Parietal lobe (tissue), 2 donors: ENCODE measurements at places on chromosomes 5 and 9. TPM values are rescaled to one million over a fixed set of nuclear protein-coding genes. Genes with fewer than 3 reads are reported as not detected.

Gene TGFBI
- total RNA-seq = 2.8 TPM

Gene CARTPT
- 0.63 TPM for total RNA-seq

Gene SLCO6A1
- 0.31 TPM for total RNA-seq

Gene CTXN3
- total RNA-seq = 0.63 TPM

Gene FBXL7
- 5.0 TPM for total RNA-seq

Gene DOCK2
- total RNA-seq = 6.3 TPM

Gene MYORG
- total RNA-seq = 6.6 TPM

Gene HARS2
- 47.9 TPM for total RNA-seq

Gene CENPP
- total RNA-seq = 11.3 TPM

Gene BARHL1
- total RNA-seq = not detected

Gene MSMP
- total RNA-seq = not detected

Gene SLC45A2
- 2.5 TPM for total RNA-seq
